ENCODE measurements at places on chromosomes 7 and 10.

DNA sequence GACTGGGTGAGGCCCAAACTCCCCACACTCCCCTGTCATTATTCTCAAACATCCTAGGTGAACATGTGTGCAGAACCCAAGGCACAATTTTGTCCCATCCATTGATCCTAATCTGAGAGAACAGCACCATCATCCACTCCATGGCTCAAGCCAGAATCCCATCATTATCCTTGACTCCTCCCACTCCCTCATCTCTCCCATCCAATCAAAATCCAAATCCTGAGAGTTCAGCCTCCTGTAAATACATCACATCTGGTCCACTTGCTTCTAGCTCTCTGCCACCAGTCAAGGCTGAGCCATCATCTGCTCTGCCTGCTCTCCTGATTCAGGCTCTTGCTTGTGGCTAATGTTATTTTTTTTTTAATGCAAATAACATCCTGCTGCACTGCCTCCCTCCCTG, 75.9 kb upstream of the SLF2 start:
- no peak for DNase-seq

GRCh38 chr10:37948210-37948609, 28.2 kb downstream of the ZNF25 start:
- no peak for DNase-seq

DNA sequence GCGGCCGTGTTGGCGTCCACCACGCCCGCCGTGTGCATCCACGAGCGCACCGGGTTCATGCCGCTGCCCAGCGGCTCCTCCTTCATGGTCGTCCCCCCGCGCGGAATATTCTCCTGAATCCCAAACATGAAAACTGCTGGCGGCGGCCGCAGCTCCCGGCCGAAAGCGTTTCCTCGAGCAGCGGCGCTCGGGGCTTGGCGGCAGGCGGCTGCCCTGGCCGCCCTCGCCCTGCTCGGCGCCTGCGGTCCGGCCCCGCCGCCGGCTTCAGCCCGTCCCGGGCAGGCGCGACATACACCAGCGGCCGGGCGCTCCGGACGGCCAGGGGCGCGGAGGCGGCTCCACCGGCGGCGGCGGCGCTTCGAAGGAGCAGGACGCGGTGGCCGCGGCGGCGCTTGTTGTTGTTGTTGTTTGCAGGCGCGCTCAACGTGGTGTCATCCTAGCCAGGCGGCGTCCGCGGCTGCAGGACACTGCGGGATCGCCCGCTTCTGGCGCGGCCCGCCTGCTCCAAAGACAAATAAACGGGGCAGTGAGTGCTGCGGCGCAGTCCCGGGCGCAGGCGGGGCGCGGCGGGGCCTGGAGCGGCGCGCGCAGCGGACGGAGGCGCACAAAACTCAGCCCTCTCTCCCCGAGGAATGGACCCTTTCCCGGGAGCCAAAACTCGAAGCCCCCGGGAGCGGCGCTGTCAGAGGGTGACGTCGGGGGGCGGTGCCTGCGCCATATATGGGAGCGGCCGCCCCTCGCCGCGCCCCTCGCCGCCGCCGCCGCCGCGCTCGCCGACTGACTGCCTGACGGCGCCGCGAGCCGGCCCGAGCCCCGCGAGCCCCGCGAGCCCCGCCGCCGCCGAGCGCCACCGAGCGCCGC, at the start of gene EBF3:
TSS of gene EBF3 (minus strand) at position 634 of the 861 bp plus-strand sequence. CDS start at position 128, 506 bp downstream.
- peak; percentile 92 for DNase-seq

DNA sequence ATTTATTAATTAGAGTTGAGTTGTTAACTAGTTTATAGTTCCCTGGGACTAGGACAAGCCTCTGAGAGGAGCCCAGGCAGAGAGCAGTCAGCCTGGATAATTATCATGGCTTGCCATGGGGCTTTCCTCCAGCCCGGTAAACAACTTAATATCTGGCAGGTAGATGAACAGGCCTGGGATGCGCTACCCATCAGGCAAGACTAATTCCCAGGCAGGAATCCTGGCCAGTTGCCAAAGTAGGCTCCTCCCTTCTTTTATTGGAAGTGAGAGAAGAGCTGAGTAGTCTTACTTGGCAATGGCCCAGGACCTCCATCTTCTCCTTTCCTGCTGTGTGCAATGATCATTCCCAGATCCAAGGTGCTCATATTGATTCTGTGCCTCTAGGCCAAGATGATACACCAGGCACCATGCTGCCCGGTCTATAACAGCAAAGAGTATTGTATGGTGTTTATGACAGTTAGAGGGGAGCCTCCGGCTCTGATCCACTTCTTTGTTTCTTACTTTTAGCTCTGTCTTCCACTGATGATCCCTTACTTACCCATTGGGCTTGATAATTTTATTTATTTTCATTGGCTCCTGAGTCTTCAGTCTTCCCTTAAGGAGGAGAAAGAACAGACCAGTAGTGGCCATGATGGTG, 408.7 kb downstream of the REEP3 start:
- DNase-seq, result no peak

DNA sequence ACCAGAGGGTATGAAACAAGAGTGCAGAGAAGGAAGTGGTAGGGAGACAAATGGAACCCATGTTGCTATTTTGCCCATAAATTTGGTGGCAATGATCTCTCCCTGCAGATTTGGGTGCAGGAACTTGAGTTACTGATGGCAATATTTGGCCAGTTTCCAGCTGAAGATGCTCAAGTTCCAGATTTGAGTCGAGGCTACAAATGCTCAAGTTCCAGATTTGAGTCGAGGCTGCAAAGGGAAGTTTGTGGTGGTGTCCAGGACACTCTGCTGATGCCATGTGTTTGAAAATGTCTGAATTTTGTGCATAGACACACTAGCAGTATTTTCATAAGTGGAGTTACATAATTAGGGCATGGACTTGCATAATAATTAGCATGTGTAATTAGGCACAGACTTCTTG, 40.8 kb downstream of the TBXAS1 start:
- no peak for DNase-seq

DNA sequence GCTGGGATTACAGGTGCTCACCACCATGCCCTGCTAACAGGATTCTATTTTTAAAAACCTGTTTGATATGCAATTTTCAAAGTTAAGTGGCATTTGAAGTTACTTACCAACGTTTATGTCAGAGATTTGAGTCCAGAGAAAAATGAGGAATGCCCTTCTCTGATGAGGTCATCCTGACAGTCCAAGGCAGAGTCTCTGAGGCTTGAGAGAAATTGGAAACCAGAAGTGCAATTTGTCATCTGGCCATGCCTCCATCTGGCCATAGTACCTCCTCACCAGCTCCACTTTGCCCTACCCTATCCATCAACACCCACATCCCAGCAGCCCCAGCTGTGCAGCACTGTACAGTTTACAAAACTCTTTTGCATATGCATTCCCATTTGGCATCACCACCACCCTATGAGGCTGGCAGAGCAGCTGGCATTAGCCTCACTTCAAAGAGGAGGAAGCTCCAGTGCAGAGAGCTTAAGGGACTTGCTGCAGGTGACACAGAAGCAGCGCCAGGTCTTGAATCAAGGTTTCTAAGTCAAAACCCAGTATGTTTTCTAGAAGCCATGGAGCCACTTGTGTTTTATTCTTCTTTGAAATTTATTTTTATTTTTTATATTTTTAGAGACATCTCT, 54.5 kb upstream of the PDZD8 start:
- DNase-seq, result peak; percentile 57
